ENCODE measurements at places on chromosomes 1 and 21.

- DNase-seq = no peak
These were observed 337.2 kb upstream of the AJAP1 start for GRCh38 chr1:4317207-4317606.

GRCh38 chr1:226553924-226554282 is 5.3 kb downstream of the STUM start:
- DNase-seq = no peak

DNA sequence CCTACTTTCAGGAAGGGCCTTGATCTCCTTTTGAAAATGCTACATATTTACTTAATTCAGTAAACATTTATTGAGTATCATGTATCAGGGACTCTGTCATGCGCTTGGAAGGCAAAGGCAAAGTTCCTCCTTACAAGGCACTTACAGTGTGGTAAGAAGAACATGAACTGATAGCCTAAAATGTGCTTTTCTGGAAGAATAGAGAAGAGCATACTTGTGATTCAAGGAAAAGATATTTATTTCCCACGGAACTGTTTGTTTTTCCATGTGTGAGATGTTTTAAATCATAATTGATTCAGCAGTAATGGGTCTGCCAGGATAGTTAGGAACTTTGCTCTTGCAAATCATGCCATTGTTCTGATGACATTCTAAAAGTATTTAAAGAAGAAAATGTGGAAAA is 110.1 kb upstream of the ZNHIT6 start:
- DNase-seq = no peak

GRCh38 chr1:201190624-201191051 is at the start of gene IGFN1:
TSS of gene IGFN1 (plus strand) at chr1:201190824. CDS start at chr1:201193294, 2,470 bp downstream.
- no peak for DNase-seq

GRCh38 chr1:46699666-46700065 is 19.2 kb downstream of the EFCAB14 start:
- DNase-seq = no peak

DNA sequence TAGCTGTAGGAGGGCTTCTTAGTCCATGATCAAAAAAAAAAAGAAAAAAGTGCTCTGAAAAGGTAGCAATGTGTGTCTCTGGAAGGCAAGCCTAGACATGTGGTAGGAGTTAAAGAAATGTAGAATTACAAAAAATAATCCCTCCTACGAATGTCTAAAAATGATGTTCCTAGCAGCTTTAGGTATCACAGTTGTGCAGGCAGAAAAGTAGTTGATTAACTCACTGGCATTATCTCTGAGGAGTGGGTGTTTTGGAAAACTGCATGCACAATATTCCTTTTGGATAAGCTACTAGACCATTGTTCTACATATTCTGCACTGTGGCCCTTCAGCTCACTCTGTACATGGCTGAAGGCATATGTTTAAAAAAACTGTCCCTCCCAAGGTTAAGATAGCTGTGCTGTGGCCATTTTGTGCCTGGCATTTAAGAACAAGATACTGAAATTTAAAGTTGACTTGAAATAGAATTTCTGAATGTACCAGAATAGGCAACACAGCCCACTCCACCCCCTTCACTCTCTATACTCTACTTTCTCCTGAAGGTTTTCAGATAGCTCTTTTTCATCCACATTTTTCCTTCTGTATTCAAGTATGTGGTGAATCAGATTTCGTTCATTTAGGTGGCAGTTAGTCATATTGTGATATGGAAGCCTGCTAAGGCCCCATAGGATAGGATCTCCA is 463.9 kb upstream of the LRRC7 start:
- no peak for DNase-seq

DNA sequence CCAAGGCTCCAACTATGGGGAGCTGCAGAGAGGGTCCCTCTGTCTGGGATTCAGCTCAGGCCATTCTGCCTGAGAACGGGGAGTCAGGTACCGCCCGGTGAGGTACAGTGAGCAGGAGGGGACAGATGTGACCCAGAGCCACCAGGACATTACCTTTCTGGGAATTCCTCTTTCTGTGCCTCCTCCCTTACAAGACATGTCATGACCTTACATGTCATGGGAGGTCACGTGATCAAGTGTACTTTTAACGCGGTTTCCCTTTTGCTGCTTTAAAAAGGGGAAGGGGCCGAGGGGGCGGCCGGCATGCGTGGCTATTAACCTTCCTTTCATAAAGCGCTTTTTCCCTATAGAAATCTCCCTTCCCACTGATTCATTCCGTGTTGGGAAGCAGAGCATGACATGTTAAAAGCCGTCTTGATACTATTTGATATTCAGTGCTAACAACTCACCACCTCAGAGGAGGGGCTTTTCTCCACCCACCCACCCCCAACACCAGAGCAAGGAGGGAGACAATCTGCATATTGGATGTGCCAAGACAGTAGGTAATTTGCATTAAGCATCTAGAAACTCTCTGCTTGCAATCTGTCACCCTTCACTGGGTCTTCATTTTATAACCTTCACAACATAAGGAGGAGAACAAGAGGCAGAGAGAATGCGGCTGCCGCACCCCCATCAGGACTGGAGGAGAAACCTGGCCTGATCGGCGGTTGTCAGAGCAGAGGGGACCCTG is 113.6 kb upstream of the VAMP3 start:
- no peak for DNase-seq

DNA sequence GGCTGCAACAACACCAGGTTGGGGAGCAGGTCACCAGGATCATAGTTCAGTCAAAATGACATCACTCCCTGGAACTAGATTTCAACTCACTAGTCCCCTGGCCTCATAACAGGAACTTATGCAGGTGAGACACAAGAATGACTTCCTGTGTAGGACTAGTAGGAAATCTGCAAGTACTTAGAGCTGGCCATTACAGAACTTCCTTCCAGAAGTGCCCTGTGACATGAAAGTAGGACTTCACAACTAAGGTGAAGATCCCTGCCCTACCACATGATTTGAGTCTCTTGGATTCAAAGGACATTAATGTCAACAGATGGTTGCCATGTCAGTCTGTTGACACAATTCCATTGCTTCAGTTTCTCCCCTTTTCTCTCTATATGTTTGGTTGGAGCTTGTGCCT is 223.1 kb downstream of the RPS6KC1 start:
- no peak for DNase-seq

- DNase-seq = no peak
These were observed 113.9 kb downstream of the MATN1 start for GRCh38 chr1:30609336-30609998.

- no peak for DNase-seq
These were observed 31.6 kb upstream of the PPP1R15B start for GRCh38 chr1:204443260-204443619.

DNA sequence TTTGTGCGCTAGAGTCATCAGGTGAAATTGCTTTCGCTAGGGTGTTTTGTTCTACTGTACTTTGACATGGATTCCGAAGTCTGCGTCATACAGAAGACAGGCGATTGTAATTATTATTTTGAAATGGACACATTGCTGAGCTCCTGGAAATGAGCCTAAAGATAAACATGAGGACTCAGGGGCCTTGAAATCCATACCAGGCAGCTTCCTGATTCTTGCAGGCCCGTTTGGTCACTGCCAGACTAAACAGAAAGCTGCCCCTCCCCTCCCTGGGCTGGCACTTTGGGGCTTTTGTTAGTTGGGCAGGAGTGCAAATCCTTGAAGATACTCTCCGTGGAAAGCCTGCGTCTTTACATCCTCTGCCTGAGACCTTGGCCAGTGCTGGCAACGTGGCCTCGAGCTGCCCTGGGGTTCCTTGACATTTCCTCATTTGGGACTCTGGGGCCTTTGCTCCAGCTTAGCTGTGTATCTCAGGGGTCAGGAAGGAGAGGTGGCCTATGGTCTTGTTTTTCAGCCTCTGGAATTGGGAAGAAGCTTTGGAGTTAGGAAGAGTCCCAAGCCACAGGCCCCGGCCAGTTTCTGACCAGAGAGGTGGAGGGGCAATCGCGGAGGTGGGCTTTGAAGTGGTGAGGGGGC is 26.9 kb upstream of the KCNE2 start:
- no peak for DNase-seq

GRCh38 chr1:58782178-58783089 is 1.4 kb downstream of the JUN start:
- DNase-seq = peak; percentile 14

DNA sequence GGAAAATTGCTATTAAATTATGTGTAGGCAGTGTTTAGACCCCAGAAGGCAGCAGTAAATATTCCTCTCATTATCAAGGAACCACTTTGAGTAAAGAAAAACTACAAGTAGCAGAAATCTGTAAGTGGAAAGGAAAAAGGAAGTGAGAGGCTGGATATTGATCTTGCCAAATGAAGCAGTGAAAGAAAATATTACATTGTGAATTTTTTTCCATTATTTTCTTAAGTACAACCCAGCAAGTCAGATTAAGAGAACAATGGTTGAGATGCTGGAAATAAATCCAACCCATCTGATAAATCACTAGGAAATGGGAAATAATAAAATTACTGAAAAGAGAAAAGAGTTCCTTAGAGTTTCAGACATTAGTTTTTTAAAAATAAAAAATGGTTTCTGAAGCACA is 106.7 kb downstream of the HMCN1 start:
- no peak for DNase-seq

DNA sequence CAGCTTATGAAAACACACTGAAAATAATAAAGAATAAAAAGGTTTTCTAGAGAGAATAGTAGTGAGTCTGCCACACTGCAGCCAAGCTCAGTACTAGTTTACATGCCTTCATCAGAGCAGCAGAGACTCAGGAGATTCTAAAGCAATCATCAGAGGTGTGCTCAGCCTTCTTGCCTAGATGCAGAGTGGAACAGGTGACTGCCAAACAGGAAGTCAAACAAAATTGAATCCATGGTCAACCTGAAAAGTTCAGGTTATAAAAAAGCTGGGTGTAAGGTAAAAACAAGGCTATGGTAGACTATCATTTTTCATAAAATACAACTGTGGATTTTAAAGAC is 165.3 kb upstream of the C1orf105 start:
- no peak for DNase-seq

GRCh38 chr1:232675260-232675659 is 45.3 kb upstream of the SIPA1L2 start:
- DNase-seq = no peak

GRCh38 chr1:209406595-209406994 is 176.9 kb upstream of the CAMK1G start:
- DNase-seq = no peak

- DNase-seq = no peak
These were observed 72.1 kb downstream of the SLC5A9 start for GRCh38 chr1:48294656-48295055.

DNA sequence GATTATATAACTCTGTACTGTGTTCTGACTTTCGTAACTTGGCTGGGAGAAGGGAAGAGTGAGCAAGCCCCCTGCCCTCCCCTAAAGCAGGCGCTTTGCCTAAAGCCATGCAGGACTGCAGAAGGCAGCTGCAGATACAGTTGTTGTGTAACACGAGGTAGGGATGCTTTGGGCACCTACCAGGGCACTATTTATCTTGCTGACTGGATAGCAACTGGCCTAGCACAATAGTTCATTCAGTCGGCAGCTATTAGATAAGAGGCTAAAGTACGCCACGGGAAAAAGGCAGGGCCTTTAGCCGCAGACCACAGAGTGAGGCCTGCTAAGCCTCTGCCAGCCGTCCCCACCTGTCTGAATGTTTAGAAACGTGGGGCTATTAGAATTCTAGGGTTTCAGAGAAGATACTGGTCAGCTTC is 80.9 kb downstream of the TTC3 start:
- no peak for DNase-seq

DNA sequence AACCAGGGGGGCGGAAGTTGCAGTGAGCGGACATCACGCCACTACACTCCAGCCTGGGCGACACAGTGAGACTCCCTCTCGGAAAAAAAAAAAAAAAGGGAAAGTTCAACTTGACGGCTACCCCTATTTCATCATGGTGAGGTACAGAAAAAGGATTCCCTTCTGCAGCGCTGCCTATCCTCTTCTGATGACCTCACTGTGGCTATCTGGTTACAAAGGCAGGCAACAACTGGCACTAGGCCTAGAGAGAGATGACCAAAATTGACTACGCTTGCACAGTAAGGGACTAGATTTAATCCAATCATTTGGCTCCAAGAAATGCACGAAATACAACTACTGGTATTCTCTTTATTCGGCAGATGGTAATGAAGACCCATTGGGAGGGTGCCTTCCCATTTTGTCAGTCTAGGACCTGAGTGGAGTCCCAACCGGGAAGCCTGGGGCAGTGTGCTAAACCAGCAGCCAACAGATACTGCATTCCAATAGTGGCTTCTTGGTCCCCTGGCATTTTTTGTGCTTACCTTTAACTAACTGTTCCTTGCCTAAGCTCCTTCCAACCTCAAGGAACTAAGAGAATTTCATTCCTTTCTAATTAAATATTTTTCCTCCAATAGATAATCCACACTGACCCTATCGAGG is 36.6 kb downstream of the ITPKB start:
- DNase-seq = no peak

GRCh38 chr1:67759066-67759465 is 74.1 kb downstream of the GADD45A start:
- DNase-seq = no peak

DNA sequence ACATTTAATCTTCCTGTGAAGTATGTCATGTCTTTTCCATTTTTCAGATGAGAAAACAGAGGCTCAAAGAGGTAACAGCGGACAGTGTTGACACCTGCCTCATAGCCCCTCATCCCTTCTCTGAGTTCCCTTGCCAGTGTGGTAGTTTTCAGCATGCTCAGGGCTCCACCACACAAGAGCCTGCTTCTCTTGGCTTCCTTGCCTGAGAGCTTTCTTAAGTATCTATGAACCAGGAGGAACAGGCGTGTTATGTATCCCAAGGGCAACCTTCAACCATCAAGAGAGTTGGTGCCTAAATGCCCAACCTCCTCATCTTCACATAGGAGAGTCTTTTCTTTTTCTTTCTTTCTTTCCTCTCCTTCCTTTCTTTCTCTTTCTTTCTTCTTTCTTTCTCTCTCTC is 5.9 kb upstream of the PAFAH2 start:
- DNase-seq = no peak

- no peak for DNase-seq
These were observed 3.9 kb upstream of the KRTAP10-6 start for GRCh38 chr21:44596068-44596725.

GRCh38 chr1:119541389-119541788 is 34.4 kb downstream of the HSD3B1 start:
- DNase-seq = no peak

DNA sequence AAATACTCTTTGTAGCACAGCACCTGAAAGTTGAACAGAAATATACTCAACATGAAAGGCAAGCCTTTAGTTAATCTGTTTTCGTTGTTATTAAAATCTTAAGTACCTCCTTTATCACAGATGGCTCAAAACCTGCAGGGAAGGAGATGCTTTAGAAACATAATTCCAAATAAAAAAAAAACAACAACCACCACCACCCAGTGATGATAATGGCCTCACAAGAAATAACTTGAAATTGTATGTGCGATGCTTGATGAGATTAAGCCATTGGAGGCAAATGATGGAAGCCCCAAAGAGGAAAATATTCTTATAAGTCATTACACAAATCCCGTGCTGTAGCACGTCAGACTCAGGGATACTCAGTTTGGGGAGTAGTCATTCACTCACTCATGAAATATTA is 24.9 kb upstream of the ZBTB40 start:
- no peak for DNase-seq

GRCh38 chr1:205842229-205842628 is 7.7 kb downstream of the PM20D1 start:
- no peak for DNase-seq

GRCh38 chr1:8516793-8517556 is 199.1 kb downstream of the SLC45A1 start:
- DNase-seq = no peak

GRCh38 chr1:11893907-11894251 is 32.3 kb downstream of the KIAA2013 start:
- DNase-seq = peak; percentile 54

GRCh38 chr1:210815641-210816550 is 318.1 kb downstream of the KCNH1 start:
- DNase-seq = no peak

- no peak for DNase-seq
These were observed 125.9 kb upstream of the VAMP3 start for GRCh38 chr1:7644961-7645750.

- no peak for DNase-seq
These were observed 22.9 kb downstream of the MEGF6 start for GRCh38 chr1:3588395-3588794.
